ENCODE measurements at places on chromosomes 1 and 21.
A peak's percentile ranks its signal among the peaks of the same experiment; 100 is the strongest.

DNA sequence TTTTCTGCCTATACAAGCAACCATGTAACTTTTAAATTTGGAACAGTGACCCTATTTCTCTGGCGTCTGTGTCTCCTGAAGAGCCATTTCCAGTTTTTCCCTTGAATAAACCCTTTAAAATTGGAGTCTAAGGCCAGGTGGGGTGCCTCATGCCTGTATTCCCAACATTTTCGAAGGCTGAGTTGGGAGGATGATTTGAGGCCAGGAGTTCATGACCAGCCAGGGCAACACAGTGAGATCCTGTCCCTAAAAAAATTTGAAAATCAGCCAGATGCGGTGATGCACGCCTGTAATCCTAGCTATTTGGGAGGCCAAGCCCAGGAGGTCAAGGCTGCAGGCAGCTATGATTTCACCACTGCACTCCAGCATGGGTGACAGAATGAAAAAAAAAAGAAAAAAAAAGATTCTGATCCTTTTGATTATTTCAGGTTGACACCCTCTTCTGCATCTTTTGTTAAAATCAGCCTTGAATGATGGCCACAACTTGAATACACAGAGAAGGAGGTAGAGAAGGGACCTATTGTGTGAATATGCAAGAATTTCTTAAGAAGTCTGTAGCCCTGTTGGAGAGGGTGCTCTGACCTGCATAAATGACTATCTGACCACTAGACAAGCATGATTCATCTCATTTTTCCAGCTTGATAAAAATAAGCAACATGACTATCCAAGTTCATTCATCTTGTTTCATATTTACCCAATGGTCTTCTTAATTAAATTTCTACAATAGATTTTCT, 40.2 kb upstream of the PARP1 start:
- no peak for DNase-seq

DNA sequence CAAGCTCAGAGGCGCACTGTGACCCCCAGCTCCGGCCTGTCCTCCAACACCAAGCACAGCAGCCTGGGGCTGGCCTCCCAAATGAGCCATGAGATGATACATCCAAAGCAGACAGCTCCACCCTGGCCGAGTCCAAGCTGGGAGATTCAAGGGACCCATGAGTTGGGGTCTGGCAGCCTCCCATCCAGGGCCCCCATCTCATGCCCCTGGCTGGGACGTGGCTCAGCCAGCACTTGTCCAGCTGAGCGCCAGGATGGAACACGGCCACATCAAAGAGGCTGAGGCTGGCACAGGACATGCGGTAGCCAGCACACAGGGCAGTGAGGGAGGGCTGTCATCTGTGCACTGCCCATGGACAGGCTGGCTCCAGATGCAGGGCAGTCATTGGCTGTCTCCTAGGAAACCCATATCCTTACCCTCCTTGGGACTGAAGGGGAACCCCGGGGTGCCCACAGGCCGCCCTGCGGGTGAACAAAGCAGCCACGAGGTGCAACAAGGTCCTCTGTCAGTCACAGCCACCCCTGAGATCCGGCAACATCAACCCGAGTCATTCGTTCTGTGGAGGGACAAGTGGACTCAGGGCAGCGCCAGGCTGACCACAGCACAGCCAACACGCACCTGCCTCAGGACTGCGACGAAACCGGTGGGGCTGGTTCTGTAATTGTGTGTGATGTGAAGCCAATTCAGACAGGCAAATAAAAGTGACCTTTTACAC, 29.1 kb downstream of the SLC19A1 start:
- no peak for DNase-seq

DNA sequence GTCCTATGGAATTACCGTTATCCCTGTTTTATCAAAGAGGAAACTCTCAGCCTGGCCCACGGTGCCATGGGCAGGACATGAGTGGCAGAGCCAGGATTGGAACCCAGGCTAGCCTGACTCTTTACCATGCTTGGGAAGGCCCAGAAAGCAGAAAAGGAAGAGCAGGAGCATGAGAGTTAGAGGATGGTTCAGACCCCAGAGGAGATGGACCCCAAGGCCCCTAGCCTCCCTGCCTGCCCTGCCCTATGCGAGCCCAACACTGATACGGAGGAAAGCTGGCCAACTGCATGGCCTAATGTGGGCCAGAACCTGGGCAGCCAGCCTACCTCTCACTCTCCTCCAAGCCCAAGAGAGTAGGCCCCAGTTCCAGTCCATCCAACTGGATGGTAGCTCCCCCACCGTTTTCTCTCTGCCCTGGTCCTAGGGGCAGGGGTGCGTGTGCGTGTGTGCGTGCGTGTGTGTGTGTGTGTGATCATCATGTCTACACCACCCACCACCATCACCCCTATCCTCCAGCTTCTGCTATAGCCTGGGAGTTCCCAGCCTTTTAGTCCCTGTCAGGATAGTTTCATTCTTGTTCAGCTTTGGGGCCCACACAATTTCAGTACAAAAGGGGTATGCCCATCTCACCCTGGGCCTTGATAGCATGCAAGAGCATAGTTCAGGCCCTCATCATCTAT, 15.4 kb upstream of the MEX3A start:
- DNase-seq, result no peak

GRCh38 chr1:59814180-59814900, 409 bp upstream of the HOOK1 start:
- DNase-seq, result peak; percentile 89

GRCh38 chr1:106022312-106022902, 1034.1 kb upstream of the PRMT6 start:
- DNase-seq, result no peak

DNA sequence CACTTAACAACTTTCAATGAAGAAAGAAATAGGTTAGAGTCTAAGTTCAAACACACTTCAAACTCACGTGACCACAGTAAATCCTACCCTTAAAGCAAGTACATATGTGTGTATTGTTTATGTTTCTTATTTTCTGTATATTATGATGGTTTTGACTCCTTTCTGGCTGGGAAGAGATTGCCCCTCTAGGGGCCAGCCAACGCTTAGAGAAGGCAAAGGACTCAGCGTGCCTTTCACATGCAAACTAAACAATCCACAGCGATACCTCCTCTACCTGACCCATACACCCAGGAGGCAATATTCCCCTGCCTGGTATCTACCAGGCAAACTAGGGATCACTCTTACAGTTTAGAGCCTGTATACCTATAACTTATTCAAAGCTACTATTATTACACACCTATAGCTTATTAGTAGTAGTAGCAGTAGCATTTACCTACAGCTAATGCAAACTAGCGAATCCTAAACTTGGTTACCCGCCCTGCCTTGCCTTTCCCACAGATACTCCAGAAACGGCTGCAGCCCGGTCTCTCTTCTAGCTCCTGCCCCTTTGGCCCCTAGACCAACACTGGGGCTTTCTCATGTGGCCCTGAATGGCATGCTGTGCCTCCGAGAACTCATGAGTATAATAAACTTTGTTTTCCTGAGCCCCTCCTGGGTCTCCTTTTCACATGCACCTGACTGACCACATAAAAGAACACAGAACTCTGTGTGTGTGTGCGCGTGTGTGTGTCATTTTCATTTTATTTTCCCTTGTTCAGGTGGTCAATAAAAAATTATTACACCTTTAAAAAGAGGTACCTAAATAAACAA, 14.0 kb downstream of the NRIP1 start:
- no peak for DNase-seq

DNA sequence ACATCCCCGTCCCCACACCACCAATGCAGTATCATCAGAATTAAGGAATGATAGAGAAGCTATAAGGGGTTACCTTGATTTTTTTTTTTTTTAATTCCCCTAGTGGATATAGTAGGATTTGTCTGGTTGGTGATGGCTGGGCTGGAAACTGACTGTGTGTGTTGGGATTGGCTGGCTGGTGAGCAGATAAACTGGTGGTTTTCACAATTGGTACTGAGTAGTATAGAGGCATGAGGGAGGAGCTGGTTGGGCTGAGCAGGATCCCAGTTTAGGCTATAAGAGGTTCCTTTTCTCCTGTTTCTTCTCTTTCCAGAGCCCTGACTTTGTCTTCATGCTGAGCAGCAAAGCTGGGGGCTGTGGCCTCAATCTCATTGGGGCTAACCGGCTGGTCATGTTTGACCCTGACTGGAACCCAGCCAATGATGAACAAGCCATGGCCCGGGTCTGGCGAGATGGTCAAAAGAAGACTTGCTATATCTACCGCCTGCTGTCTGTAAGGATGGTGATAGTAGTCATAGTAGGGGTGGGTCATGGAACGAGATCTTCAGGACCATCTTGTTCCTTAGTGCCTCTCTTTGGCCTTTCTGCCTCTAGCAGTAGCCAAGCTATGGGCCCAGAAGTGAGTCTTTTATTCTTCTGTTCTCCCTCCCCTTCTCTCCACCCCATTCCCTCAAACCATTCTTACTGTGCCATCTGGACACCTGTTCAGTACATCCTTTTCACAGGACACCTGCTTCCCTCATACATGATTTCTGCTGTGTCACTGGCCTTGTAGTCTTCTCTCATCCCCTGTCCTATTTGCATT, 26.9 kb downstream of the RAD54L start:
- DNase-seq, result no peak

- no peak for DNase-seq
Measured at GRCh38 chr1:39262802-39263201, 58.3 kb downstream of the MACF1 start.

GRCh38 chr1:230896779-230897178, 28.5 kb upstream of the C1orf198 start:
- DNase-seq, result no peak

GRCh38 chr1:100474834-100475233, 63.1 kb upstream of the GPR88 start:
- no peak for DNase-seq

DNA sequence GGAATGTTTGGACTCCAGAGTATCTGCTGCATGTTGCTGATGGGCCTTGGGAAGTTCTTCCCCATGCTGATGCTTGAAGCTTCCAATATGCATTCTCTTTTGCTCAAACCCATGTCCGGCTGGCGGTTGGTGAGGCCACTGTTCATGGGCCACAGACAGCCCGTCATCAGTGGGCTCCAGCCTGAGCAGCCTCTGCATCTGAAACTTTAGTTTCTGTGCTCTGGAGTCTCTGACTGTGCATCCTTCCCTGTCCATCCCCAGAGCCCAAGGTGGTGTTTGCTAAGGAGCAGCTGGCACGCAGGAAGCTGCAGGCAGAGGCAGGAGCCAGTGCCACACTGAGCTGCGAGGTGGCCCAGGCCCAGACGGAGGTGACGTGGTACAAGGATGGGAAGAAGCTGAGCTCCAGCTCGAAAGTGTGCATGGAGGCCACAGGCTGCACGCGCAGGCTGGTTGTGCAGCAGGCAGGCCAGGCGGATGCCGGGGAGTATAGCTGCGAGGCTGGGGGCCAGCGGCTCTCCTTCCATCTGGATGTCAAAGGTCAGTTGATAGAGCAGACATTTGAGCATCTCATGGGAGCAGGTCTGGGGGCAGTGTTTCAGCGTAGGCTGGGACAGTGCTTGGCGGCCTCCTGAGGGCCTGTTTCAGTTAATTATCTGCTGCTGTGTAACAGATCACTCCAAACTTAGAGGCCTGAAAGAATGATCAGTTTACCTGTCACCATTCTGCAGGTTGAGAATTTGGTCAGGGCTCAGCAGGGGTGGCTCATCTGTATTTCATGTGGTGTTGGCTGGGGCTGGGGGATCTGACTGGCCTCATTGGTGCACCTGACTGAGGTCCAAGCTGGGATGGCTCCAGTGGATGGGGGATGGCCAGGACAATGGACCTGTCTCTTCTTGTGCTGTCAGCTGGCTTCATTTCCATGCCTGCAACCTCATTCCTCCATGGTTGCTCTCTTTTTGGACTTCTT, 16.6 kb downstream of the OBSCN start:
- no peak for DNase-seq

DNA sequence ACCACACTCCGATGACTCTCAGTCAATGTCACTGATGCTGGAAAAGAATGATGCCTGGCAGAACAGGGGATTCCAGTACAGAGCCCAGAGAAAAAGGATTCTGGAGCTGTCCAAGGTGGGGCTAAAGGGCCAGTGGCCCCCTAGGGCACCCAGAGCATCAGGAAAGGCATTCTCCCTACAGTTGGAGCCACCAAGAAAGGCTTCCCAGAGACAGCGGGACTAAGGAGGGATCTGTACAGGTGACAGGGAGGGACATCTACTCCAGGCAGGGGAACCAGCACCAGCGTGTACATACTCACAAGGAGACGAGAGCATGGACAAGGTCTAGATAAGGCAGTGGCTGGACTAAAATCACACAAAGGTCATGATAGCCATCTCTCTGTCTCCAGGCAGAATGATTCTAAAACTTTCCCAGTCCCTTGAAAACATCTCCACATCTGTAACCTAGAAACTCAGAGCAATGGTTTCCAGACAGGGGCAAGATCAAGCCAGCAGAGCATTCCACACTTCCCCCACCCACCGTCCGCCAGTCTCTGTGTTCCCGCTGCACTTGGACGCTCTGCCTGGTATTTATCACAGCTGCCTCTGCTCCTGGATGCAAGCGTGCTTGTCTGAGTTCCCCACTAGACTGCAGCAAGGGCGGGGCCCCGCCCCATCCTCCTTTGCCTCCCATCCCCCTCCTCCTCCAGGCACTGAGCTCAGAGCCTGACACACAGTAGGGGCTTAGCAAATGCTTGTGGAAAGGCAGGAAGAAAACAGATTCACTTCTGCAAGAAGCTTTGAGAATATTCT, 111.6 kb upstream of the ZC3H12A start:
- DNase-seq, result no peak

- no peak for DNase-seq
Measured at GRCh38 chr1:233359431-233359830, 31.9 kb downstream of the MAP3K21 start.

- DNase-seq, result no peak
Measured at GRCh38 chr1:200795156-200795555, 56.5 kb downstream of the CAMSAP2 start.

DNA sequence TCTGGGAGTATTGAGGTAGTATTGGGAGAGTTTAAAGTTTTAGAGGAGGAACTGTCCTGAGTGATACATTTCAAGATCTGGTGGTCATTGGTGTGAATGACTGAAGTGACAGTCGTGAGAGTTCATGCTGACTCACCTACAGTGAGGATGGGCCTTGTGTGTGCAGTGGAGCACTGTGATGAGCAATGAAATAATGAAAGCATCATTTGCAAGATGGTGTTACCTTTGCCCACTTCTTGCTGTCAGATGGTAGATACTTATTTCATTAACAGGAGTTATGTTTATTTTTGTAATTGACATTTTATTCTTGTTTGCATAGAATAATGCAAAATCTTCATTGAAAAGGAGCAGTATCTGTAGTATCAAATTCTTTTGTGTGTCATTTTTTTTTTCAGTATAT, 29.0 kb downstream of the POU2F1 start:
- DNase-seq, result no peak

DNA sequence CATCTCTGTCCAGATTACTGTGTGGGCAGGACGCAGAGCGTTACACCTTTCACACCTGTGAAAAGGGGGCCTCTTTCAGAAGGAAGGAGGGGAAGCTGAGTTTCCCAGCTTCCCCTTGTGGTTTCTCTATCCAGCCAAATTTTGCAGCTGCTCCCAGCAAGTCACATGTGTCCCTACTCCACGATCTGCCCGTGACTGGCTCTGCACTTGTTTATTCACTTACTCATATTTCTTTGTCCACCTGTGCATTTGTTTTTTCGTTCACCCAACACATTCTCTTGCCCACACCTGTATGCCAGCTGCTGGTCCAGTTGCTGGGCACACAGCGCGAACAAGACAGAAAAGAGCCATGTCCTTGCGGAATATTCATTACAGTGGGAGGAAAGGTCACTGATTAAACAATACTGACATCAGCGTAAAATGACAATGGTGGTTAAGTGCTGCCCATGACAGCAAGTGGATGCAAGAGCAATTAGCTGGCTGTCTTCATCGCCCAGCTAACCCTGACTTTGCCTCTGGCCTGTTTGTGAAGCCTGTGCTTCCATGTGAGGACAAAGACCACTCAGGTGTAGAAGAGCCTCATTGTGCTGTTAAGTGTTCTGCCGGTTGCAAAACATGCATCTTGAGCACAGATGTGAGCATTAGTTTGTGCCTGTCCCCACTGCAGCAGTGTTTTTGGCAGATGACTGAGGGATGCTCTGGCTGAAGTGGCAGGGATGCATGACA, 28.6 kb upstream of the NEK2 start:
- no peak for DNase-seq
